ENCODE measurements at places on chromosomes 3 and 15.
A peak's percentile ranks its signal among the peaks of the same experiment; 100 is the strongest.

GRCh38 chr3:39136533-39137434, 16.6 kb downstream of the CSRNP1 start:
- no peak for DNase-seq

DNA sequence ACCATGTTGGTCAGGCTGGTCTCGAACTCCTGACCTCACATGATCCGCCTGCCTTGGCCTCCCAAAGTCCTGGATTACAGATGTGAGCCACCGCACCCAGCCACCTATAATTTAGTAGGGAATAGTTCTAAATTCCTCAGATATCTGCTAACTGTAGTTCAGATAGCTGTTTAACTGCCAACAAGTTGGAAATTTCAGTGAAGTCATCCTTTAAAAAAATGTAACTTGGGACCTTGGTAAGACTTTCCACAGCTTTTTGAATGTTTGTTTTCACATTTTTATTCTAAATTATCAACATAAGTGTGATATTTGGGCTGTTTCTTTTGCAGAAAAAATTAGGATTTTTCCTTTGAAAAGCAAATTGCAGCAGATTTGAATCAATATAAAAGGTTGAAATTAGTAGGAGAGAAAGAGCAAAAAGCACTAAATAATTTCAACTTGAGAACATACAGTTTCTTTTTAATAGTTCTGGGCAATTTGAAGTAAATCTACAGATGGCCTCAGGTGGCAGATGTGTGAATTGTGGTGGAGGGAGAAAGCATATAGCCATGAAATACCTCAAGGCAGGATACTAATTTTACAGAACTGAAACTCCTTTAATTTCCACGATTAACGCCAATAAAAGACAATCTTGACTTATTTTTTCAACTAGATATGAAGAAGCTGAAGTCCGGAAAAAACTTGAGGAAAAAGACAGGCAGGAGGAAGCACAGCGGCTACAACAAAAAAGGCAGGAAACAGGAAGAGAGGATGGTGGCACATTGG, 34.3 kb downstream of the USP8 start:
- DNase-seq: no peak

DNA sequence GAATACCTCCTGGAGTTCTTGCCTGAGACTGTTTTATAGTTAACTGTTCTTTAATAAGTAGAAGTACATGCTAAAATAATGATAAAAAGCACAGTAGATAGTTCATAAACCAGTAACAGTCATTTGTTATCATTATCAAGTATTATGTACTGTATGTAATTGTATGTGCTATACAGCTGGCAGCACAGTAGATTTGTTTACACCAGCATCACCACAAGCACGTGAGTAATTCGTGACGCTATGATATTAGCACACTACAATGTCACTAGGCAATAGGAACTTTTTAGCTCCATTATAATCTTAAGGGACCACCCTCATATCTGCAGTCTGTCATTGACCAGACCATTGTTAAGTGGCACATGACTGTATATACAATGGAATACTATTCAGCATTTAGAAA, 534.7 kb downstream of the FHIT start:
- no peak for DNase-seq

DNA sequence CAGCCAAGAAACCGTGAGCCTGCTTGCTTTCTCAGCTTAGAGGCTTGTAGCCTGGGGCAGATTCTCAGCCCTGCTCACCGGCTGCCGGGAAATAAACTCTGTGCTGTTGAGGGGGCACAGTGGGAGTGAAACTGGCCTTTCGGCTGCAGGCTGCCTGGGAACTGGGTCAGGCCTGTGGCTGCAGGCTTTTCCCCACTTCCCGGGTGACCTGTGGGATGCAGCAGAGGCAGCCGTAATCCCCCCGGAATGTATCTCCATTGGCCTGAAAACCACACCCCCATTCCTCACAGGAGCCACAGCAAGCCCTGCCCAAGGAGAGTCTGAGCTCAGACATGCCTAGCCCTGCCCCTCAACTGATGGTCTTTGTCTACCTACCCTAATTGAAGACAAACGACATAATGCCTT, 110.9 kb downstream of the STXBP5L start:
- no peak for DNase-seq

GRCh38 chr15:66066481-66066880, 187.1 kb downstream of the MEGF11 start:
- DNase-seq: no peak

- DNase-seq: no peak
Measured at GRCh38 chr3:66717806-66718205, 217.0 kb upstream of the LRIG1 start.

DNA sequence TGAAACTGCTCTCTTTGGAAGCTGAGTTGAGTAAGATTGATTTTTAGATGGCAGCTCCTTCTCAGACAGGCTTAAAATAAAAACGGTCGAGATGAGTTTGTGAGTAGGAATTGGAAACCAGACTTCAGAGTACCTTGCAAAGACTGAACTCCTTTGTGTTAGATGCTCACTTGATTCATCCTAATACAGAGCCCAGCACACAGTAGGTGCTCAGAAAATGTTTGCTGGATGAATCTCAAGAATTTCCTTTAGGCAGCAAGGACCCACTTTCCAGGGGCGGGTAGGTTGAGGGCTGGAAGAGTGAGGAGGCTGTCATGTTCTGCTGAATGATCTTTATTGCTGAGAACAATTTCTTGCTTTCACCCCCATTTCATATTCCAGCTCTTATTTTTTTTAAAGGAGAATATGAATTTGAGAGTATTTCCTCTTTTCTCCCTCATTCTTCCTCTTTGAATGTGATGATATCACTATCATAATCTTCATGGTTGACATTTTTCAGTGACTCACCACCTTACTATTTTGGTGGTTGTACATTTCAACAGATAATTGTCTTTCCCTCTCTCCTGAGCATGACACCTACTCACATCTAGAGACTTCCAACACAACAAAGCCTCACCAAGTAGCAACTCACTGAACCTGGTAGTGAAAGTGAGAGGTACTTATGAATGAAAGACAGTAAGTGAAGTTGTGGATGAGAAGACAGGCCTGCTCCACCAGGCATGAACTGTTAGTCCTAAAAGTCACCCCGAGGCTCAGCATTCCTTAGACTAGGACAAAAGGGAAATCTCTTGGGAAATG, 113.3 kb downstream of the PDCD6IP start:
- DNase-seq: peak; percentile 39
